Keratinocyte (primary cell): ENCODE measurements at places on chromosomes 1 and 21. TPM values are rescaled to one million over a fixed set of nuclear protein-coding genes. Genes with fewer than 3 reads are reported as not detected.

FMO5 gene
- polyA plus RNA-seq = 0.18 to 0.61 TPM (median 0.31 TPM) in 3 replicates

KDF1 gene
- polyA plus RNA-seq = 13.8 to 21.3 TPM (median 16.1 TPM) in 3 replicates

ARHGEF2 gene
- polyA plus RNA-seq = 27.8 to 39.2 TPM (median 38.7 TPM) in 3 replicates

C1QC gene
- polyA plus RNA-seq = not detected in 3 replicates

SDHB gene
- polyA plus RNA-seq = 149 to 228 TPM (median 162 TPM) in 3 replicates

PRR9 gene
- 2.6 to 6.6 TPM (median 2.8 TPM) in 3 replicates for polyA plus RNA-seq

TENT5C gene
- 0.10 to 0.13 TPM (median 0.10 TPM) in 3 replicates for polyA plus RNA-seq

IRF6 gene
- polyA plus RNA-seq = 467 to 800 TPM (median 476 TPM) in 3 replicates

SLC6A17 gene
- 0.07 to 0.25 TPM (median 0.13 TPM) in 3 replicates for polyA plus RNA-seq

DNA sequence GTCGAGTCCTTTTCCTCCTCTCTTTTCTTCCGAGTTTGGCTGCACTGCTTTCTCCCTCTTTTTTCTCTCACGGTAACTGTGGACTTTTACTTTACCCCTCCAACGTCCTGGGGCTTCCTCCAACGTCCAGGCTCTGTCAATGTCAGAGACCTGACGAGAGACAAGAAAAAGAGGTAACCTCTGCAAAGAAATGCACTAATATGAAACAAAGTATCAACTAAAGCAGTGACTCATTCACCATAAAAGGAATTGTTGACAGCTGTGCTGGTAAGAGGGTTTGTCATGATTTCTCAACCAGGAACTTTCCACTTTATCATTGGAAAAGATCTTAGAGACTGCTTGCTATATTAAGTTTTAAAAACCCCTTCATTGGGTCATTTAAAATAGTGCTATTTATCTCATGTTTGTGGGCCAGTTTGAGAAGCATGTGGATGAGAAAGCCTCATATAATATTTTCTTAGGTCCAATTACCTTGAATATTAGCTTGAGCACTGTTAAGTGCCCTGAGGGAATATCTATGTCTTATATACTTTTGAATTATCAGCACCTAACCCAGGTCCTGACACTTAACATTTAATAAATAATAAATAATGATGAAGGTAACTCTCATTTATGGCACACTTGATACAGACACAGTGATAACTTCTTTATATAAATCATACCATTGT, at the start of gene GBP2:
TSS of gene GBP2 (minus strand) at position 202 of the 668 bp plus-strand sequence. CDS start 4,148 bp downstream, outside the sequence.
- H3K27ac ChIP-seq = peak within 1 kb of the TSS; percentile 39
- no peaks in the 10 kb centered on the region for H3K36me3 ChIP-seq
- no peak for DNase-seq
- H3K4me3 ChIP-seq = no peak within 1 kb of the TSS

DNA sequence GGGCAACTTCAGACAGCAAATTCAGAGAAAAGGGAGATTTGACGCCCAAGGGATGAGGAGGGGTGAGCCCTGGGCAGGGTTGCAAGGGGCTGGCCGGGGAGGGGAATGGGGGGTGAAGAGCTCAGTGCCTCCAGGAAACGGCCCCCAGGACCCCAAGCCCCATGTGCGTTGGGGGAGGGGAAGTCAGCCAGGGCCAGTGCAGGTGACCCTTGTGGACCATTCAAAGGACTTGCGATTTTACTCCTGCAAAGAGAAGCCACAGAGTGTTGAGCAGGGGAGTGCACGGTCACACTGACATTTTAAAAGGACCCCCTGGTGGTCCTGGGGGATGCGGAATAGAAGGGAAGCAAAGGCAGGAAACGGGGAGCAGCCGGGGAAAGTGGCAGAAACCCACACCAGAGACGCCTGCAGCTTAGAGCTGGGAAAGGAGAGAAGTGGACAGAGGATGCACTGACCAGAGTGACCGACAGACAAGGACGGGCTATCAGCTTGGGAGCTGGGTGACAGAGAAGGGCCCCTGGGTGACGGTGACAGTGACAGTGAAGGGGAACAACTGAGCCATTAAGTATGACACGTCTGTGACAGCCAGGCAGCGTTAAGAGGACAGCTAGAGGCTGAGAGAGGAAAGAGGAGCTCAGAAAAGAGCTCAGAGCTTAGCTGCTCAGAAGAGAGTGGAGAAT, 54.0 kb upstream of the TMEM51 start:
- no peaks in the 10 kb centered on the region for H3K36me3 ChIP-seq
- H3K27me3 ChIP-seq = peaks cover 23% of the 10 kb centered on the region
- no peak overlapping the region for H3K27ac ChIP-seq
- H3K4me3 ChIP-seq = no peak overlapping the region
- no peak for DNase-seq
- H3K4me1 ChIP-seq = no peaks in the 10 kb centered on the region

DNA sequence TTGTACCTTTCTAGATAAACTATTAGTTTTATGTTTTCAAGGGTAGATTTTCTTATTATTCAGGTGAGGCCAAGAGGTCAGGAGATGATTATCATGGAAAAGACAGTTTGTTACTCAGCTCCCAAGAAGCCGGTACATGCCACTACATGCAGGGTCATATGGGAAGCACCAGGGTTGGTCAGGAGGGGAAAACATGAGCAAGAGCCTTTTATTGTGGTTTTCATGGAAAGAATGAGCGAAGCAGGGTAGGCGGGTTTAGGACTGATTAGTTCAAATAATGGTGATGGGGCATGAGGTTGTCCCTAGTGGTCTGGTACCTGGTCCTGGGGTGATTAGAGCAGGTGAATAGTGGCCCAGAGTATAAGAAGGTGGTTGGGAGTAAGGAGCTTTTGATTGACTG, 189.9 kb downstream of the APP start:
- H3K27ac ChIP-seq = peak overlapping the region; percentile 65
- no peaks in the 10 kb centered on the region for H3K27me3 ChIP-seq
- no peak overlapping the region for H3K4me3 ChIP-seq
- peaks cover 19% of the 10 kb centered on the region for H3K4me1 ChIP-seq

GRCh38 chr1:44862829-44863401, 19.9 kb upstream of the PTCH2 start:
- no peak for DNase-seq
- H3K36me3 ChIP-seq = no peaks in the 10 kb centered on the region
- no peak overlapping the region for H3K27ac ChIP-seq
- H3K27me3 ChIP-seq = no peaks in the 10 kb centered on the region
- no peaks in the 10 kb centered on the region for H3K4me1 ChIP-seq

GRCh38 chr1:162067466-162067865, 2.0 kb upstream of the NOS1AP start:
- H3K27ac ChIP-seq = no peak overlapping the region
- H3K27me3 ChIP-seq = peaks cover 24% of the 10 kb centered on the region
- no peak overlapping the region for H3K4me3 ChIP-seq

DNA sequence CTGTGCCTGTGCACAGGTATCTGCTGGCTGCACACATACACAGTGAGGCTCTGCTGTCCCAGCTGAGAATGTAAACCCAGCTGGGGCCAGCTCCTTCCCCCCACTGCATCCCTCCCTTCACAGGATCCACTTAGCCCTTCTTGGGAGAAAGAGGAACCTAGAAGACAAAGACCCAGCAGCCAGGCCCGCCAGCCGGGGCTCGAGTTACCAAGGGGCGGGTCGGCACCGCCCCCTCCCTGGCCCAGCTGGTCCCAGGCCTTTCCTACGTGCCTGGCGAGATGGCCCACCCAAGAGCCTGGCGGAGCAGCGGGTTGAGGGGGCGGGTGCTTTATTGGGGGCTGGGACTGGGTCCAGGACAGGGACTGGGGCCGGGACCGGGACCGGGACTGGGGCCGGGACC, 2.1 kb downstream of the SH3BGRL3 start:
- no peak overlapping the region for H3K4me3 ChIP-seq
- DNase-seq = no peak
- no peaks in the 10 kb centered on the region for H3K27me3 ChIP-seq
- H3K27ac ChIP-seq = no peak overlapping the region
- peaks cover 63% of the 10 kb centered on the region for H3K4me1 ChIP-seq
